SHP77 treated with DMSO at 0.1 percent for 48 hours (cell line): ENCODE measurements at places on chromosomes 12 and 14.

DNA sequence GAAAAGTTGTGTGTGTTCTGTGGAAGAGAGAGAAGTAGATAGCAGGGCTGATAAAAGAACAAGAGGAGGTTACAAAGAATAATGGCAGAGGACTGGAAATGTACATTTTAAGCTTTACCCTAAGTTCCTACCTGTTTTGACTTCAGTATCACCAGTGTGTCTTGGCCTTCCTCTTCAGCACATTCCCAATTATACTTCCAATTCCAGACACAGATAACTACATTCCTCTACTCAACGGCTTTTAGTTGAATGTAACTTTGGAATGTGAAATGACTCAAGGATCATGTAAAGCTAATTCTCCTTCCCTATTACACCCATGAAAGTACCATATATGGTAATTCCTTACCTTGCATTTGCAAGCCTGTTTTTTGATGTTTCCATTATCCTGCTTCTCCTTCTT lies 5.0 kb downstream of the MGST1 start:
- no peak for DNase-seq

GRCh38 chr14:94384342-94384741 lies 4.1 kb downstream of the SERPINA1 start:
- no peak for DNase-seq

DNA sequence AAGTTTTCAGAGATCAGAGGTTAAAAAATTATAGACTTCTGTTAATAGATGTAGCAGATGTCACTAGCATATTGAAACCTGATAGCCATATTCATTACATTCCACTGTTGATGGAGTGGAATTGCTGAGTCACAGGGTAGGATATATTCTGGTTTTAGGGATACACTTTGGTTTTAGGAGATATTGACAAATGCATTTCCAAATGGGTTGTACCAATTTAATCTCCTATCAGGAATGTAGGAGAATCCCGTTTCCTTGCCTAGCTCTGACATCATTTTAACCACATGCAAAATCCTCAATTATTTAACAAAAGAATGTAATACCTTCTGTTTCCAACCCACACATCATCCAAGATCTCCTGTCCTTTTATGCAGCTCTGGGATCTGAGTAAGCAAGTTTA lies 30.7 kb upstream of the ESR2 start:
- DNase-seq = peak; percentile 35

DNA sequence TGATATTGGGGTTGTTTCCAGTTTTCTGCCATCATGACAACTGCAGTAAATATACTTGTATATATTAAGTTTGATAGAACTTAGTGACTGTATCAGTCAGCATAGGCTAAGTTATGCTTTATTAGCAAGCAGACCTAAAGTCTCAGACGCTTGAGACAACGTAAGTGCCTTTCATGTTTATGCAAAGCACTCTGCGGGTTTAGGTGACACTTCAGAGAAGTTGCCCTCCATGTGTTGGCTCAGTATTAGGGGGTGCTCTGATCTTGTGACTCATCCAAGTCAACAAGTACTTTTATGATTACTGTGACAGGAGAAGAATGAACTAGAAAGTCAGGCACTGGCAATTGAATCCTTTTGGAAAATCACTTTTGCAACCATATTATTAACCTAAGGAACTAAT lies 13.3 kb upstream of the OTOGL start:
- DNase-seq = no peak

GRCh38 chr14:106372870-106373652 lies 846.7 kb downstream of the TMEM121 start:
- peak; percentile 42 for DNase-seq

- DNase-seq = no peak
These were observed 76.7 kb downstream of the TTC8 start for GRCh38 chr14:88901189-88901588.

GRCh38 chr12:116184763-116185162 lies 92.7 kb downstream of the MED13L start:
- no peak for DNase-seq

DNA sequence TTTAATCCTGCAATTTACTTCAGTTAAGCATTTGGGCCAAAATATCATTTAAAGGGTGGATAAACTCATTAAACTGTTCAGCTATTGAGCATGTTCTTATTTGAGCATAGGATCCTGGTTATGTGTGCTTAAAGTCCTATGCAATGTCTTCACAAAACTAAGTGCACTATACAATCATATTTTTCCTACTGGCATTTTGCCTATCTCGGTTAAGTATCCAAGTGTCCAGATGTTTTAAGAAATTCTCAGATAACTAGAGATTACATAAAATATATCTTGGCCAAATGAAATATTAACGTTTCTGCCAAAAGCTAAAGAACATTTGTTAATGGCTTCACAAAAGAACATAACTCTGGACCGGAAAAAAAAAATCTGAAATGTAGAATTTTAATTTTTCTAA lies 250.8 kb upstream of the LRFN5 start:
- no peak for DNase-seq

DNA sequence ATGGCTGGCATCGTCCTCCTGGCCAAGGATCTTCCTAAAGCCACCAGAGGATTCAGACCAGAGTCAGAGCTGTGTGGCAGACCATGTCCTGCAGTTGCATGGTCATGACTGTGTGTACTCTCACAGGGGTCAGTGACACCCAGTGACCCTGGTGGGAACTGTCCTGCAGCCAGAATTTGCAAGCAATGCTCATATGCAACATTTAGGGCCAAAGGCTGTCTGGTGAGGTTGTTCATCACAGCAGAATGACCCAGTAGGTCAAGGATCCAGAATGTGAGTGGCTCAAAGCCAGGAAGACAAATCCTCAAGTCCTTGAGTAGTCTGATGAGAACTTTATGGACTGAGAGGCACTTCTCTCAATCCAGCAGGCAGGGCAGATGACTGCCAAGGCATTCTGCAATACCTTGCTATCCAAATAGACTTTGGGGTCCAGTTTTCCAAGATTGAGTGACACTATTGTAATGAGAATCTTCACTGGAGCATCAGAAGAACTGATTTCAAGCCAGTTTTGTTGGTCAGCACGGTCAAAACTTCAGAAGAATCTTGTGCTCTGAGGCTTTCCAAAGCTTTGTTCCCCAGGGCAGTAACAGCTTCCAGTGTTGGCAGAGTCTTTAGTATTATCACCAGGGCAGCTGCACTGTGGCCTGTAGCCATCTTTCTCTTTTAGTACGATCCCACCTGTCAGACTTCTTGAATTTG lies 122.0 kb downstream of the PTCSC3 start:
- DNase-seq = no peak

GRCh38 chr12:109493938-109494337 lies 16.5 kb downstream of the UBE3B start:
- no peak for DNase-seq

GRCh38 chr12:127555071-127555470 lies 711.9 kb upstream of the TMEM132C start:
- no peak for DNase-seq

DNA sequence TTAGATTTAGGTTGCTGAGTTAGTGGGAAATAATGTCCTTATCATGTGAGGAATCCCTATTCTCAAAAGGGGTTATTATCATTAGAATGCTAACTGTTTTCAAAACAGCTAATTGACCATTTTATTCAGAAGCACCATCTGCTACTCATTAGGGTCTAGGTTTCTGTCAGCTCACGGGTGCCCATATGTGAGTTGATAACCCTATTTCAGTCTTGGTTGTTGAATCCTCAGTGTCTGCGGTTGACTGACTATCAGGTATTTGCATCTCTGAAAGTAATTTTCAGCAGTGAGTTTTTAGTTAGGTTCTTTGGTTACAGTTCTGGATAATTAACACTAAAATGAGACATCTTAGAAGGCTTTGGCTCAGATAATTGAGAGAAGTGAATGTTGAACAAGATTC lies 1404.0 kb downstream of the AACS start:
- DNase-seq = no peak

DNA sequence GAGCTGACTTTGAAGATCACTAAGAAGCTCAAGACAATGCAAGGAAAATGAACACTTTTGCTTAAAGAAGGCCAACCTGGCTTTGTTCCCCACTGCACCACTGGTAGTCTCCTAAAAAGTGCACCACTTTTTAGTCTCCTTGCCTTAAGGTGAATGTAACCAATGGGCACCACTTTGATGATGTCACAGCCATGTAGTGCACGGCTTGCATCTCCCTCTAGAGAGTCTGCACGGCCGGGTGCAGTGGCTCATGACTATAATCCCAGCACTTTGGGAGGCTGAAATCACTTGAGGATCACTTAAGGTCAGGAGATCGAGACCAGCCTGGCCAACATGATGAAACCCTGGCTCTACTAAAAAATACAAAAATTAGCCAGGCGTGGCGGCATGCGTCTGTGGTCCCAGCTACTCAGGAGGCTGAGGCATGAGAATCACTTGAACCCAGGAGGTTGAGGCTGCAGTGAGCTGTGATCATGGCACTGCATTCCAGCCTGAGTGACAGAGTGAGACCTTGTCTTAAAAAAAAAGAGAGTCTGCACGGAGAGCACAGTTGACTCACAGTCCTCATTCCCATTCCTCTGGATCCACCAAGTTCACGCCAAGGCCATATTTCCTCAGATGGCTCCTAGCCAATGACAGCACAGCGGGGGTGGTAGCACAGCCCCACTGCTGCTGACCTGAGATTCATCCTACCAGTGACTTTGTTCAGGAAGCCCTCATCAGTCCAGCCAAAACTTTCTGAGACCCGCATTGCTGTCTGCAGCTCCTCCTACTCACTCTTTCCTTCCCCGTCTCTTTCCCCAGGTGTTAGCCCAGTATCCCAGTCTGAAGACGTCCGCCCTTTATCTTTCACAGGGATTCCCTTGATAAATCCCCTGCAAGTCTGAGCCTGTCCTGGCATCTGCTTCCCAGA lies 16.5 kb upstream of the IFT81 start:
- no peak for DNase-seq

GRCh38 chr12:62581288-62582064 lies 114.8 kb downstream of the MON2 start:
- DNase-seq = peak; percentile 13

DNA sequence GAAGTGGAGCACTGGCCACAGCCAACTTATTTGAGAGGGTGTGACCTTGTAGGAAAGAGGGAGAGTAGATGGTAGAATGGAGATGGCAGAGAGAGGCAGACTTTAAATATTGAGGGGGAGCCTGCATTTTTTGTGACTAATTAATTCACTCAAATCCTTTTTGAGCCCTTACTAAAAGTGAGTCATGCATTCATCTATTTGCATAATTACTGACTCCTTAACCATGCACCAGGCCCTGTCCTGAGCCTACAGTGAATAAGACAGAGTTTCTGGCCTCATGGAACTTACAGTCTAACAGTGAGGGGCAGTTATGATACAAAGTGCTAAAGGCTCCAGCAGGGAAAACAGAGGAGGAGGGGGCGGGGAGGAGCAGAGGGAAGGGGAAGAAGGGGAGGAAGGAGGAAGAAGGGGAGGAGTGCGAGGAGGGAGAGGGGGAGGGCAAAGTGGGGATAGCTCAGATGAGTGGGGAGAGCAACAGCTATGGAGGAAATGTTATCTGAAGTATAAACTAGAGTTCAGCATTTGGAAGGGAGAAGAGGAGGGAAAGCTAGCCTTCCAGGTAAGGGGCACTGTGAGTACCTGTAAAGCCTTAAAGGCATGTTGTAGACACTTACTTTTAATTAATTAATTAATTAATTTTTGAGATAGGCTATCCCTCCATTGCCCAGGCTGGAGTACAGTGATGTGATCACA lies 7.5 kb upstream of the CTDSP2 start:
- DNase-seq = no peak

DNA sequence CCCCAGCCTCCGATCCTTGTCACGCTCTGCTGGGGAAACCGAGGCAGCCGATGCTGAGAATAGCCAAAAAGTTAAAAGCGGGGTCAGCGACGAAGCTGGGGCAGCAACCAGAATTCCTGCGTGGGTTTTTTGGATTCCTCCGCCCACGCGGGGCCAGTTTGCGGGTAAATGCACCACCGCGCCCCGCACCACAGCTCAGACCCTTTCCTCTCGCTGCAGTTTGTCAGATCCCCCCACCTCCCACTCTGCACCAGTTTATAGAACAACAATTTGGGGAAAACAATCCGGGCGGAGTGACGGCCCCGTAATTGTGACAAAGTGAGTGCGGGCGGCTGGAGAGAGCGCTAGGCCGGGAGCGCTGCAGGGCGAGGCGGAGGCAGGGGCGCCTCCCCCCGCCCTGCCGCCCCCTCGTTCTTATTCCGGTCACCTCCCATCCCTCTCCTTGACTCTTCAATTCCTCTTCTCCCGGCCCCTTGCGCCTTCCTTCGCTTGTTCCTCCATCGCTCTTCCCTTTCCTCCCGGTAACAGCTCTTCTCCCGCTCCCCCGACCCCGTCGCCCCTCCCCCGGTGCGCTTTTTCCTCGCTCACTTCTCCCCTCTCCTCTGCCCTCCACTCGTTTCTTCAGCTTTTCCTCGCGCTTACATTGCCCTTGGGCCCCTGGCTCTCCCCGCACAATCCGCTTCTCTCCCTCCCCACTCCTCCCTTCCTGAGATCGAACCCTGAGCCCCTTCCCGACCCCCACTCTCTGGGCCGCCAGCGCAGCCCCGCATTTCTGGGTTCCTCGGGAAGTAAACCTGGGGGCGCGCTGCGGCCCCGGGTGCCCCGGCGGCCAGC lies 646 bp upstream of the DNAJC22 start:
- DNase-seq = no peak

GRCh38 chr12:111068290-111068689 lies 147.9 kb upstream of the MYL2 start:
- no peak for DNase-seq

GRCh38 chr12:26233631-26234030 lies 38.3 kb downstream of the SSPN start:
- DNase-seq = no peak

DNA sequence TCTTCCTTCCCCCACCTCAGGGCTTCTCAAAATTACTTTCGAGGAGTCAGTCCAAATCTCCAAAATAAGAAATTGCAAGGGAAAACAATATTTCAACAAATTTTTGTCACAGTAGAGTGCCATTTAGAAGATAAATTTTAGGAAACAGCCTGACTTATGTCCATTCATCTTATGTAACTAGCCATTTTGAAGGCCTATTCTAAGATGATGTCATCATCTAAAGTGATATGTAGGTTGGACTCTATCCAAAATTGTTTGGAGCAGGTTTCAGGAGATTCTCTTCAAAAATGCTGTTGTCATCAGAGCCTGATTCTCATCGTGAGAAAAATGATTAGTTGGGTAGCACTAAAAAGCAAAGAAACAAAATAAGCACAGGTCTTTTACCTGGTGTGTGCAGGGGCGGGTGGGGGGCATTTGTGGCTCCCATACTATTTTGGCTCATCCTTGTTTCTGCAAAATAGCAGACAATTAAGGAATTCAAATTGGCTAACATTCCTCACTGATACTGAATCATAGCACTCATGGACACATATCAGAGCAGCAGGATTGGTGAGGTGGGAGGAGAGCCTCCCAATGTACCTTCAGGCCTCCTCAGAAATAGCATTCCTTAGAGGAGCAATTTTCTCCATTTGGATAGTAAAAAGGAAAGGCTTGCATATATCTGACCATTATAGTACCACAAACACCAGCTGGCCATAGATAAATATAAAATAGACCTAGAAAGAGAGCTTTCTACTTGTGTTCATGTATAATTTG lies 360.9 kb upstream of the NAV3 start:
- DNase-seq = no peak

GRCh38 chr14:79337761-79338160 lies 873.5 kb downstream of the DIO2 start:
- no peak for DNase-seq
